ENCODE measurements at places on chromosomes 11 and 22. TPM values are rescaled to one million over a fixed set of nuclear protein-coding genes. Genes with fewer than 3 reads are reported as not detected.

DNA sequence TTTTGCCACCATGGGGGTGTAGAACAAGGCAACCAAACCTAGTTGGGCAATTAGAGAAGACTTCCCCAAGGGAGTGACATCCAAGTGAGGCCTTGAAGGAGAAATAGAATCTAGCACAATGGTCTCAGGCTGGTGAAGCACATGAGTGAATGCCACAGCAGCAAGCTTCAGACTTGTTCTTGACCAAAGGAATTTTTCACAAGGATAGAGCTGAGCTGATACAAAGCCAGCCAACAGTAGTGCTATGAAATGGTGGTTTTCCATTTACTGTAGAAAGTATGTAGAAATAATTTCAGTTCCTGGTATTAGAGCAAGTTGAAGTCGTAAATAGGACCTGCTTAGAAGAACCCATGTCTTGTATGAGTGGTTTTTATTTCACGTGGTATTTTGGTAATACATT lies 148.3 kb upstream of the RASSF10 start:
- H3K36me3 ChIP-seq: no peaks in the 10 kb centered on the region
- no peak overlapping the region for H3K4me3 ChIP-seq
- H3K27me3 ChIP-seq: no peaks in the 10 kb centered on the region
- H3K4me1 ChIP-seq: peaks cover 8% of the 10 kb centered on the region
- no peak for DNase-seq

DNA sequence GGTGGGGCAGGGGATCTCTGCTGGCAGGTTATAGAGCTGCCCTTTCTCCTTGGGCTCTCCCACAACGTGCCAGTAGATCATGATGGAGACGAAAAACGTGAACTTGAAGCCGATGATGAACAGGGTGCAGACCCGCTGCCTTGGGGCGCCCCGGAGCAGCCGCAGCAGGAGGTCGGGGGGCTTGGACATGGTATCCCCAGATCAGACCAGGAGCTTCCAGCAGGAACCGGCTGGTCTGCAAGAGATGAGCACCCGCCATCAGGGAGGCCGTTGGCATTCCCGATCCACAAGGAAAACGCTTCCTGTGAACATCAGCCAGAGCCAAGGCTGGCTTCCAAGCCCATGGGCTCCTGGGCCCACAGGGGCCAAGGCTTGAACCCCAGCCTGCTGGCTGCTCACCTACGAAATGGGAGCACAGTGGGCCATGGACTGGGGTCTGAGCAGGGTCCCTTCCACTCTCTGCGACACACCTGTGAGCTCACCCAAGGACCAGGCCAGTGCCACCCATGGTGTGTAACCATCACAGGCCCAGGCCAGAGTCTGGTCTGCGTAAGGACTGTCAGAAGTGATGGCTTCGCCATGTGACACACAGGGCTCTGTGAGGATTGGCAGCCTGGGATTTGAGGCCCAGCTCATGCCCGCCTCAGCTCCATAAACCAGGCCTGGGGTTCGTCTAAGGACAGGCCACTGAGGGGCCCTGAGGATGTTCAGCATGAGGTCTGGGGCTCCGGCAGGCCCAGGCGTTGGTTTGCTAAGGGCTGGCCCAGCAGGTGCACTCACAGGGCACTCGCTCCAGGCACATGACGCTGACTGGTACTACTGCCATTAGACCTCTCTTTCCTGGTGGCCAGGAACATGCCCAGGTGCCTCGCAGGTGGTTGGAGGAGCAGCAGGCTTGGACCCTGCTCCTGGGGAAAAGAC lies 26.6 kb downstream of the A4GALT start:
- H3K27ac ChIP-seq: peak overlapping the region; percentile 80
- H3K4me1 ChIP-seq: peaks cover 68% of the 10 kb centered on the region
- H3K36me3 ChIP-seq: peaks cover 6% of the 10 kb centered on the region
- no peak overlapping the region for H3K4me3 ChIP-seq

DNA sequence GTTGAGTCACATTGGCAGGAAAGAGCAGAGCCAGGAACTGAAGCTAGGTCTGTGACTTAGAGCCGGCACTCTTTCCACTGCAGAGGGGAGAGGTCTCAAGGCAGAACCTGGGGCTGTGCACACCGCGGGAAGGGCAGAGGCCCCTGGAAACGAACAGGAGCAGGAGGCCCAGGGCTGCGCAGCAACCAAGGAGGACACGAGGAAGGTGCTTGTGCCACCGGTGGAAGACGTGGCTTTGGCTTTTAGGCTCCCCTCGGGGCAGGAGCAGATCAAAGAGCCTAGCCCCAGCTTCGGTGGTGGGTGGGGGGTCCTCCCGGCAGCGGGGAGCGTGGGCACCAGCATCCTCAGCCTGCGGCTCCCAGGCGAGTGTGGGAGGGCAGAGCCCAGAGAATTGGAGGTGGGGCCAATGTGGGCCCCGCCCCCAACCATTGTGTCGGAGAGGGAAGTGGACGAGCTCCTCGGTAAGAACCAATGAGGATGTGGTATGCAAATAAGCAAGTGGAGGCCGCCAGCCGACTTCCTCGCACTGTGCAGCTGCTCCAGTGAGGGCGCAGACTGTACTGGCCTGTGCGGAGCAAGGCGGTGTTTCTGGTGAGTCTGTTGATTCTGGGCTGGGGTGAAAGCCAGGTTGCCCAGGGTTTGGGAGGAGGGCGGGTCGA lies at the start of gene CCDC116:
Gene CCDC116, plus strand, starts transcription at position 524 of the 659 bp plus-strand sequence. CDS start 422 bp downstream, outside the sequence.
- no peak for DNase-seq
- H3K4me1 ChIP-seq: no peaks in the 10 kb centered on the region
- H3K36me3 ChIP-seq: no peaks in the 10 kb centered on the region
- H3K4me3 ChIP-seq: no peak within 1 kb of the TSS
- H3K27me3 ChIP-seq: no peaks in the 10 kb centered on the region
- no peak within 1 kb of the TSS for H3K27ac ChIP-seq

DNA sequence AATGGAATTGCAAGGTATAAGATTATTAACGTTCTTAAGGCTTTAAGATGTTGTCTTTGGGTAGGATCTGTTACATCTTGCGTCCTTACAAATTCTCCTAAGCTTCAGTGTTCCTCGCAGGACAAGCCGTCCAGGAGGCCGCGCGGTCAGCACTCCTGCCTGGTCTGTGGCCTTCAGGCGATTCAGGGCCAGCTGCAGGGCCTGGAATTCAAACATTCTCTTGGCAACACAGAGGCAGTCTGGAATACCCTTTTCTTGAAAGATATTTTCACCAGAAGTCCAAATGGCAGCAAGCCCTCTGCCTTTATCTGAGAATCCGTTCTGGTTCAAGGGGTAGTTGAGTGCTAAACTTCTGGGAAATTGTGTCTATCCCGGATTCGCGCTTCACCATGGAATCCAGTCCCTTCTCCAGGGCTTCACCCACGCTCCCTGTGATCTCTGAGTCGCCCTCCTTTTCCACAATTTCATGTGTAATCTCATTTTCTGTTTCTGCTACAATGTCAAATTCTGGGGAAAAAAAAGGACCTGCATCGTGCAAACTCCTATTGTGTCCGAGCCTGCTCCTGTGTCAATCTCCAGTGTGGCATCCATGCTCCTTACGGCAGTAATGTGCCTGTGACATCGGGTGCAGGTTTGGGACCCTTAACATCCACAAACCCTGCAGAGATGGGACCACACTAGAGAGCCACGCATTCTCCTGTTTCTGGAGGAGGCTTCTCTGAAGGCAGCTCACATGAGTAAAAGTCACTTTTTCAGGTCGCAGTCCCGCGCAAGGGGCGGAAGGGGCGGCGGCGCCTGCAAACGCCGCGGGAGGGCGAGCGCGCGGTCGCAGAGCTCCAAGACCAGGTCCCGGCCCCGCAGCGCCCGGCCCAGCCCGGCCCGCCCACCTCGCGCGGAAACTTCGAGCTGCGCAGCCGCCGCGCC lies 25.4 kb upstream of the SORL1 start:
- H3K4me1 ChIP-seq: no peaks in the 10 kb centered on the region
- peak overlapping the region; percentile 67 for H3K4me3 ChIP-seq
- DNase-seq: no peak
- no peak overlapping the region for H3K27ac ChIP-seq
- H3K36me3 ChIP-seq: no peaks in the 10 kb centered on the region

Gene CSTF3
- 11.1 TPM for total RNA-seq

DNA sequence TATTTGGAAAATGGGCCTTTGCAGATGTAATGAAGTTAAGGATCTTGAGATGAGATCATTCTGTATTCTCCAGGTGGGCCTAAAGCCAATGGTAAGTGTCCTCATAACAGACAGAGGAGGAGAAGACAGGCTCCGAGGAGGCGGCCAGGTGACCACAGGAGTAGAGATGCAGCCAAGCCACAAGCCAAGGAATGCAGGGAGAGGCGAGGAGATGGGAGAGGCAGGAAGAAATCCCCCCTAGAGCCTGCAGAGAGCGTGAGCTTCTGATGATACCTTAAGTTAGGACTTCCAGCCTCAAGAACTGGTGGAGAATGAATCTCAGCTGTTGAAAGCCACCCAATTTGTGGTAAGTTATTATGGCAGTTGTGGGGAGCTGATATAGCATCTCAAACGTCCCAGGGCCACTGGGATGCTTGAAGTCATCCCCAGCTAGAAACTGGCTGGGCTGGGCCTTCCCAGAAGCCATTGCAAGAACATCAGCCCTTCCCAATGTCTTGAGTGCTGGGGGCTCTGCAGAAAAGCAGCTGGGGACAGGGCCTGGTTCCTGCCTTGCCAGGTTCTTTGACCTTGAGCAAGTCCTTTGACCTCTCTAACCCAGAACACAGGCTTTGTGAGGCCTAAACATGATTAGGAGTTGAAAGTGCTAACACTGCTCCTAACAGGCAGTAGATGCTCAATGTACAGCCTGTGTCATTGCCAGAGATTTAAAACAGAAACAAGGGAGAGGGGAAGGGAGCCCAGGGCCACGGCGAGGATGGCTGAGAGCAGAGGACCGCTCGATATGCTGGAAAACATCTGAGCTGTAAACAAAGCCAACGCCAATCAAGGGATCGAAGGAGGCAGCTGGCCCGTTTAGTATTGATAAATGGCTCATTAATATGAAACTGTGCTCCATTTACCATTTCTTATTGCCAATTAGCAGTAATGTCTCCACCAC lies 632.3 kb downstream of the TBC1D22A start:
- no peak for DNase-seq
- no peak overlapping the region for H3K27ac ChIP-seq
- H3K27me3 ChIP-seq: no peaks in the 10 kb centered on the region
- H3K4me3 ChIP-seq: no peak overlapping the region

DNA sequence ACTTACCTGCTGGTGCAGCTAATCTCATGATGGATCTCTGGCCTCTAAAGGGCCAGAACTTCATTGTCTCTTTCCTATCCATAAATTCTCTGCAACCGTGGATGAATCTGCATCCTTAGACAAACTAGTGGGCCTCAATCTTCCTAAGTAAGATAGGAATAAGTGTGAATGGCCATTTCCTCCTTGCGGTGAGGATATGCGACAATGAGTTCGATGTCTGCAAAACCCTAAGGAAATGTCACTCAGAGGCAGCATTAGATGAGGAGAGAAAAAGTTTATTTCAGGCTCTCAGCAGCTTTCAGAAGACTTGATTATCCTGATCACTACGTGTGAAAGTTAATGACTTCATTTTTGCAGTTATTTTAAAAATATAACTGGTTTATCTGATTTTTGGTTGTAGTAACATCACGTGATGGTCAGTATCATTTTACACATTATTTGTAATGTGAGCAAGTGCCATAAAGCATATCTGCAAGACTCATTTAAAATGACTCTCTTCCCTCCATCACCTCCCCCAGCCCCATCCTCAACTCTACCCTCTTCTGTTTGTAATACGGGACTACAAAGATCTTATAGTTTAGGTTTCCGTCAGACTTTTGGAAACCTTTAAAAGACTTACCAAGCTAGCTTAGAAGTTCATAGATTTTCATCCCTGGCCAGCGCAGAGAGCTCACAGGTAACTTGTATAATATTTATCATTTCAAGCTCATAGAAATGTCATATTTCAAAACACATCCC lies 10.2 kb downstream of the GRAP2 start:
- DNase-seq: no peak
- H3K27me3 ChIP-seq: no peaks in the 10 kb centered on the region
- no peak overlapping the region for H3K27ac ChIP-seq

DNA sequence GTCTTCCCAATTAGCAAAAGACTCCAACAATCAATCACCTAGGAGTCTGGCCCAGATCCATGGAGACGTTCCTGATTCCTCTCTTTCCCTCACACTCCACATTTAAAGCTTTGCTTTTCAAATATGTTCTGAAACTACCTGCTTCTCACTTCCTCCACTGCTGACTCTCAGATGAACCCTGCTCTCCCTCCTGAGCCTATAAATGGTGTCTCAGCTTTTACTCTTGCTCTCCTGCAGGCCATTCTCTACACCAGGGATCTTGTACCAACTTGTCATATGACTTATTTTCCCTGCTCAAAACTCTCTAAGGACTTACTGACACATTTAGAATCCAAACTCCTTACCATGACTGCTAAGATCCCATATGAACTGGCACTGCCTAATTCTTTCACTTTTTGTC lies 138.4 kb upstream of the DDI1 start:
- H3K27me3 ChIP-seq: no peaks in the 10 kb centered on the region
- no peaks in the 10 kb centered on the region for H3K36me3 ChIP-seq
- DNase-seq: no peak
- no peak overlapping the region for H3K27ac ChIP-seq

Gene CSNK2A3
- total RNA-seq: 1.1 TPM

DNA sequence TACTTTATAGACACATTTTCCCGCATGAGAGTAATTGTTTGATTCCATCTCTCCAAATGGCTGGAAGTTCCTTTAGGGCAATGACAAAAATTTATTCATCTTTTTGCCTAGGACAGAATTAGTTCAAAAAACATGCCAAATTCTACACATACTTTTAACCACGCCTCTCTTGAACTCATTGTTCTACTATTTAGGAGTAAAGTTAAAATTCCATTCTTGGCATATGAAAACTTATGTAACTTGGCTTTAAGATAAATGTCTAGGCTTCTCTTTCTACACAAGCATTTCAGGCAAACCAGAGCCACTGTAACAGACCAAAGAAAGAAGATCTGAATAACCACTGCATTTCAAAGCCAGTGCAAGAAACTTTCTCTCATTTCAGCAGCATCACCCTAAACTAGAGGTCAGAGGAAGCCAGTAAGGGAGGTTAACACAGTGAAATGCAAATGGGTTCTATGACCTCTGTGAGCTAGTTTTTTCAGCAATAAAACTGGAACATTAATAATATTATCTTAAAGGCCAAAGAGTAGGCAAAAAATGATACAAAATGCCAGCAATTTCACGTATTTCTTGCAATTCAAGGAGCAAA lies 73.0 kb downstream of the RSF1 start:
- no peak overlapping the region for H3K27ac ChIP-seq
- H3K4me1 ChIP-seq: peaks cover 16% of the 10 kb centered on the region
- H3K27me3 ChIP-seq: no peaks in the 10 kb centered on the region
- no peak for DNase-seq

GRCh38 chr11:45485070-45485707 lies 180.2 kb downstream of the CHST1 start:
- no peak overlapping the region for H3K27ac ChIP-seq
- no peak overlapping the region for H3K4me3 ChIP-seq
- H3K4me1 ChIP-seq: no peaks in the 10 kb centered on the region
- H3K36me3 ChIP-seq: no peaks in the 10 kb centered on the region

DNA sequence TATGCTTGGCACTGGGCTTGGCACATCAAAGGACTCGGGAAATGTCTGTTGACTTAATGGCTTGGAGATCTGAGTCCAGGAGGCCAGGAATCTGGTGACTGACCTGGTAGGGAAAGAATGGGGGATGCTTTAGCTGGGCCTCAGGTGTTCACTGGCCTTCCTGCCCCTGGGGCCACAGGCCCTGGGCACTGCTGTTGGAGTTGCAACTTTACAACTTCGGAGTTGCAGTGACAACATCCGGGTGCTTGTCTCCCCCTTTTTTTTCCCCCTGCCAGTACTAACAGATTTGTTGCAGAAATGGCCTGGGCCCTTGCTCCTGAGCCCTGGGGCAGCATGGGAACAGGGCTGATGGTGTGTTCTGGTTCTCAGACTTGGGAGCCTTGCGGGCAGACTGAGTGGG lies 23.8 kb downstream of the OSBP2 start:
- no peak overlapping the region for H3K4me3 ChIP-seq
- H3K36me3 ChIP-seq: no peaks in the 10 kb centered on the region
- no peaks in the 10 kb centered on the region for H3K4me1 ChIP-seq
- no peak for DNase-seq

Gene HTR3A
- not detected for total RNA-seq
